ENCODE measurements at places on chromosomes 12 and 14.
A peak's percentile ranks its signal among the peaks of the same experiment; 100 is the strongest.

DNA sequence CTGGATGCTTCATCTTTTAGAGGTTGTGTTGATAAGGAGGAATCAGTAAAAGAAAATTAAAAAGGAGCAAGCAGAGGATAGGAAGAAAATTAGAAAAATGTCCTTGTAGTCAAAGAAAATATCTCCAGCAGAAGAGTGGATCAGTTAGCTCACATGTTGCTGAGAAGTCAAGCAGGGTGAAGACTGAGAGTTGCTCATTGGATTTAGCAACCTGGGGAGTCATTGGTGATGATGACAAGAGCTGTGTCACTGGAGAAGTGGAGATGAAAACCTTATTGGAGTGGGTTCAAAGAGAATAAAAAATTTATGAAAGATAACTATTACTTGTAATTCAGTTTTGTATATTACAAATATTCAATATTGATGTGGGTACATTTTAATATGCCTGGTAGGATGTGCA, 9.8 kb downstream of the FRMD6 start:
- DNase-seq: no peak

GRCh38 chr12:51059086-51059485, 11.0 kb downstream of the LETMD1 start:
- no peak for DNase-seq

DNA sequence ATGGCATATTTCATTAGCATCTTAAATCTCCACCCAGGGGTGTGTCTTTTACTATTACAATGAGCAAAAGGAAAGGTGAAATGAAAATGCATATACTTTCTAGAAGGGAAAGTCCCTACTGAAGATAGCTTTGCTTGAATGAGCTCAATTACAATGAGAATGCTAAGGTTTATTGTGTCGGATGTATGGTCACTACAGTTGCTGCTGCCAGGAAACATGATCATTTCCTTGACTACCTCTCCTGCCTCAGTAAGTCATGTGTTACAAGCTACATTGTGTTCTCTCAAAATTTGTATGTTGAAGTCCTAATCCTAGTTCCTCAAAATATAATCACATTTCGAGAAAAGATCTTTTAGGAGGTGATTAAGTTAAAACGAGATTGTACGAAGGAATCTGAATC, 322.2 kb downstream of the MDGA2 start:
- no peak for DNase-seq

- peak; percentile 11 for DNase-seq
These were observed 84.9 kb upstream of the FOXG1 start for GRCh38 chr14:28681681-28682080.

DNA sequence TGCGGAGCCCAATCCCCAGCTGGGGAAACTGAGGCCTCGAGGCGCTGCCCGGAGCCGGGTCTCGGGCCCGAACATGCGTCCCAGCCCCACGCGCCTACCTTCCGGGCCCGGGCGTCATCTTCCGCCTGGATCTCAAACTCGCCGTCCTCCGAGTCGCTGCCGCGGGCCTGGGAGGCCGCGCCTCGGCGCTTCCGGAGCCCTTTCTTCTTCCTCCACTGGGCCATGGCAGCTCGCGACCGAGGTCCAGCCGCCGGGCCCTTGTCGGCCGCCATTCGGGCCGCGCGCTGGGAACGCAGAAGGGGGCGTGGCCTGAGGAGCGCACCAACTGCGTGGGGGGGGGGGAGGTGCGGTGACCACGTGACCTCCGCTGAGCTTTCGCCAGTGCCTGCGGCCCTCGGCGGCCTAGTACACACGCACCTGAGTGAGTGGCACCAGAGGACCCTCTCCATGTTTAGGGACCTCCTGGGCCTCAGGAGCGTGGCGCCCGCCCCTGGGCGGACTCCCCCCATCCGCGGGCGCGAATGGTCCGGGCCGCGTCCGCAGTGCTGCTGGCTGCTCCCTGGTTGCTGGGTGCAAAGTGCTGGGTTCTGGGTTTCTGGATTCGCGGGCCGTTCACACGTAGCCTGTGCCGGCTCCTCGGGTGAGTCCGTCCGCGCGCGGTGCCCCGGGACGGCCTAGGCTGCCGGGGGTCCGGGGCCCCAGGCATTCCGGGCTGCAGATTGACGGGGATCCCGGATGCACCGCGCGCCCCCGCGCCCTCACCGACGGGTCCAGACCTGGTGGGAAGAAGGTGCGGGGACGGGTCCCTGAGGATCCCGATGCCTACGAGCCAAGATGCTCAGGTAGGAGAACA, at the start of the genes DDX54 and RITA1:
TSS of gene DDX54 (minus strand) at position 299 of the 853 bp plus-strand sequence. CDS start at position 272, 27 bp downstream.
TSS of gene RITA1 (plus strand) at position 542 of the 853 bp plus-strand sequence. CDS start 1,026 bp downstream, outside the sequence.
- DNase-seq: peak; percentile 83

DNA sequence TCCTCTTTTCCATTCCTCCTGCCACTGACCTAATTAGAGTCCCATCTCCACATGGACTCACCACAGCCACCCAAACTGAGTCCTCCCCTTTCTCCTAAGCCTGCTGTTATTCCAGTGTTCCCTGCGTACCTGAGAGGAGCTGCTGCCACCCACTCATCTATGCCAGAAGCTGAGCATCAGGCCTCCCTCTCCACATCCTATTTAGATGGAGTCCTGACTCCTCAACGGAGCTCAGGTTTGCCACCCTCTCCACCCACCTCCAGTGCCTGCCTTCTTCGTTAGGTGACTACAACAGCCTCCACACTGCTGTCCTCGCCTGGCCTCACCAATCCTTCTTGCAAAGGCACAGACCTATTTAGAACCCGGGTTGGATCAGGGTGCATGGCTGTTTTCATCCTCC, 15.2 kb upstream of the ABHD12B start:
- DNase-seq: no peak

GRCh38 chr14:103899316-103899715, 28.9 kb upstream of the TDRD9 start:
- DNase-seq: no peak

- DNase-seq: no peak
These were observed 928.7 kb downstream of the LRFN5 start for GRCh38 chr14:42535397-42535796.

Data from iPS-NIHi11 (cell line).